Thoracic aorta (tissue), 2 donors: ENCODE measurements at places on chromosomes 12 and 14.

DNA sequence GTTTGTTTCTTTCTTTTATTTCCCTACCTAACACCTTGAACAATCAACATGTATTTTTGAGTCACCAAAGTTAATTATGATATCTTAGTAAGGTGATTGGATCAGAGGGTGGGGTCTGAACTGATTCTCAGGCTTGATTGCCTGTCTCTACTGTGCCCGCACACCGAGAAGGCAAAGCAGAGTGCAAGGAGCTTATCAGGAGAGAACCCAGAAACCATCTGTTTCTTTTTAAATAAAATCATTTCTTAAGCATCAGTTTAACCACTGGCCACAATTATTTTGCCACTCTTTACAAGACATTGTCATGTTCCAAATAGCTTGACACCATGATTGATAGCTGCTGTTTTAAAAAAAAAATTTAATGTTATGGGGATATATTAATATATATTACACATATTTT, 3.1 kb downstream of the GARIN2 start:
- no peak for DNase-seq

- DNase-seq, result no peak
These were observed 158.8 kb downstream of the TMTC3 start for GRCh38 chr12:88300931-88301330.

DNA sequence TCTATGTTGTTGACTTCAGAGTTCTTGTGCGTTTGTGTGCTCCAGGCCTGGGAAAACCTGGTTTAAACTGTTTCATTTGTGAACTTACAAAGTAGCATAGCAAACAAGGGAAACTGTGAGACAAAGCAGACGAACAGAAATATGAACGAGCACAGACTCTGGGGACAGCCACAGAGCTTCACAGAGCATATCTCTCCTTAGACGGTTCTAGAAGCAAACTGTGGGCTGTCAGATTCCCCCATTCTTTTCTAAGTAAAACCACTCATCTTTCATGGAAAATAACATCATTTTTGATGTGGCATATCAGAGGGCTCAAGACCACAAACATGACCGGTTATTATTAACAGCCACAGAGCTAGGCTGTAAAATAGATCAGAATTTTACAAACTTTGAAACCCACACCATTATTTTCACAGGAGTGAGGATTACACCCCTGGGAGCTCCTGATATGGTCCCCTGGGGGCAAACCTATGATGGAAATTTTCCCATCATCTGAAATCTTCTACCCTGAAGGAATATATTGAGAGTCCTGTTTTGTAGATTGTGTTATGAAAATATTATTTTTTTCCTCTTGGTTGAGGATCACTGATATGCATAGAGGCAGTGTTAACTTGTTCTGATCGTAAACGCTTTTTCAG, 102.0 kb downstream of the ADGRD1 start:
- no peak for DNase-seq

DNA sequence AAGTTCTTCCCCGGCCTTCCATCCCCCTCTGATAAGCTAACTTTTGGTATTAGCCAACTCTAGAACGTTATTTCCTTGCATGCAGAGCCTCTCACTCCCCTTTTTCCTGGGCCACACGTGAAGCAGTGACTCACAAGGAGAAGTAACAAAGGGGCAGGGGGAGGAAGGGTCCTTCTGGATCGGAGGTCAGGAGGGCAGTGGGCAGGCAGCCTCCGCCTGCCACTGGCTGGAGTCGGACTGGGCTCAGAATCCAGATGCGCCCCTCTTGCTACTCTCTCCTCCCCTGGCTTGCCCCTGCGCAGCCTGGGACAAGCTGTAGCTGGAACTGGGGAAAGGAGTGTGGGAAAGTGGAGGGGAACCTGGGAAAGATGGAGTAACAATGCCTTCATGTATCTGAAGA, 55.0 kb downstream of the TPCN1 start:
- DNase-seq, result no peak

DNA sequence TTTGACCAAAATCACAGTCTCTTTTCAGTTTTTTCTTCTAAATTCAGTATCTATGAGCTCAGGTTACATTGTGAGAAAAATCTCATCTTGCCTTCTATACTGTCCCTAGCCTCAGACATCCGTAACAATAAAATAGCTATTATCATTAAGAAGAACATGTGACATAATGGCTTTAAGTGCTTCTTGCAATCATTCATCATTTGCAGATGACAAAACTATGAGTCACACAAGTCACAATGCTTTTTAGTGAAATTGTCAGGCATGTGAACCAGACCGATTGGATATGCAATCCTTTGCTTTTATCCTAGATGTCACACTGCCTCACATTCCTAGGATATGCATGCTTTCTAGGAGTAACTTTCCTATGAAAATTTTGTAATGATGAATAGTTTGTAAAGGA, 313.1 kb downstream of the SLC6A15 start:
- no peak for DNase-seq

GRCh38 chr12:100043631-100044030, 58.9 kb upstream of the ANKS1B start:
- no peak for DNase-seq

DNA sequence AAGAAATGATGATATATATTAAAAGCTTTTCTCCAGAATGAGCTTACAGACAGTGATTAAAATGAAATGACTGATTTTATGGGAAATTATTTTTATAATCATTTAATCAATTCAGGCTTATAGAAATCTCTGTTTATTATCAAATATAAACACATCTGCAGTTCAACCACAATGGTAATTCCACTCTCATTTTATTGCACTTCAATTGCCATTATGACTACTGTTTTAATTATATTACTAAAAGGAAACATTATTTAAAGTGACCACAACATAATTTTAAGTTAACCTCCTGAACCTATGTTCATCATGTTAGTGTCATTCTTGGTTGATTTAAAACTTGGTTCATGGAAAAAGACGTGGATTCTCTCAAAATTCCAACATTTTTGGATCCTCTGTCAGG, 536.3 kb downstream of the SLC6A15 start:
- no peak for DNase-seq

GRCh38 chr12:12960639-12961209, 8.8 kb upstream of the GPRC5D start:
- DNase-seq, result no peak

GRCh38 chr14:103634156-103634555, 5.1 kb downstream of the KLC1 start:
- no peak for DNase-seq

GRCh38 chr12:12088761-12089160, 18.0 kb downstream of the BCL2L14 start:
- no peak for DNase-seq

DNA sequence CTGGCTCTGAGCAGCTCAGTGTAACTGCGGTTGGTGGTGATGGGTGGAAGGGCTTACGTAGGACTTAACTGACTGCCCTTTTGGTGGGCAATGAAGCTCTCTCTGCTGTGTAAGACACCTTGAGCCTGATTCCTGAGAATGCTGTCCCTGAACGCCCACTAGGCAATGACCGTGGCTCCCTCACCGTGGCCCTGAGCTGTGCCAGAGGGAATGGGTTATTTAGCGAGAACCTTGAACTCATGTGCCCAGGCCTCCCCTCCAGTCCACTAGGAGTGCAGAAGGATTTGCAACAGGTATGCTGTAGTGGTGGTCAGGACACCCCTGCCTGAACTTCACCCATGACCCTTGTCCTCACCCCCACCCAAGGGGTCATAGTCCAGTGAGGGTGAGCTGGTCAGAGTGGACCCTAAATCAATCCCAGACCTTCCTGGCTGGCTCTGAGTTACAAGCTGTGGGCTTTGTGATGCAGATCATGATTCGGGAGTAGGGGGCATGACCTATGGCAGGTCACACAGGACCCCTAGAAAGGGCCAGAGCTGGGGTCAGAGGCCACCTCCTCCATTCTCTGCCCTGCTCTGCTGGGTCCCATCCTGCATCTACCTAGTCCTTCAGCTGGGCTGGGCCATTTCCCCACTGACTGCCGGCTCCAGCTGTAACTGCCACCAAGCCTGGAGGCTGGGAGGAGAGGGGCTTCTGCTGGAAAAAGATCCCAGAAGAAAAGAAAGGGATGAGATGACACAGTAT, 14.5 kb upstream of the ANKRD33 start:
- DNase-seq, result no peak

- DNase-seq, result no peak
These were observed 63.0 kb upstream of the PTHLH start for GRCh38 chr12:28035500-28035899.

- DNase-seq, result peak; percentile 50
These were observed 1.4 kb upstream of the NPFF start for GRCh38 chr12:53508534-53509170.

GRCh38 chr12:12081836-12082497, 11.2 kb downstream of the BCL2L14 start:
- no peak for DNase-seq

- no peak for DNase-seq
These were observed 399 bp upstream of the ZNF705A start for GRCh38 chr12:8156416-8156815.

DNA sequence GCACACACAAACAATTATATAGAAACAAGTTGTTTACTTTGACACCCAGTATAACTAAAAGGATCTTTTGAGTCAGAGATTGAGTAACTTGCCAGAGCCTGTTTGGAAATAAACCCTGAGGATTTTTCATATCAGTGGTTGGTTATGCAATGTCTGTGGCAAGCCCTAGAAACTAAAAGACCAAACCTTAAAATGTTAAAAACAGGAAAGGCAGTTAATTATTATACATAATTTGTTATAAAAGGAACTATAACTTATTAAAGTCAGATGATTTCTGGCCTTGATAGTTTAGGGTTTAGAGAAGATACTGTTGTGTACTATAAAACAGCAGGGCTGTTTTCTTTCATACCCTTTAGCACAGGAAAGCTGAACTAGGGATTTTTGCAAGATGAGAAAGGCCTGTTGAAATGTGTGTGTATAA, 44.1 kb downstream of the PSEN1 start:
- no peak for DNase-seq

DNA sequence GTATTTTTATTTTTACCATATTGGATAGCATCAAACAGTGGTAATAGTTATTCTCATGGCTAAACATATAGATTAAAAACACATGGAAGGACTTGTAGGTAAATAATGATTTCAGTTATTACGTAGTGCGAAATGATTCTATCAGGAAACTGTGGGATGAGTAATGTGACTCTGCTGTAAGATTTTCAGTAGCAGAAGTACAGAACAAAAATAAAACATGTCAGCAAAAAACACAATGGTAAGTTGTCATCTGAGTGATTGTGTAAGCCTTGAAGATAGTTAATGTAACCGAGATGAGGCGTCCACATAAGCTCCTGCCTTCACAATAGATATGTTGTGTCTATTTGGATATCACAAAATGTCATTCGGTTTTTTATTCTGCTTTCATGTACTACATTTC, 99.8 kb downstream of the BORCS5 start:
- no peak for DNase-seq

- no peak for DNase-seq
These were observed 19.8 kb upstream of the PGF start for GRCh38 chr14:74975059-74975810.

GRCh38 chr14:104284107-104284592, 145.8 kb downstream of the KIF26A start:
- DNase-seq, result no peak

DNA sequence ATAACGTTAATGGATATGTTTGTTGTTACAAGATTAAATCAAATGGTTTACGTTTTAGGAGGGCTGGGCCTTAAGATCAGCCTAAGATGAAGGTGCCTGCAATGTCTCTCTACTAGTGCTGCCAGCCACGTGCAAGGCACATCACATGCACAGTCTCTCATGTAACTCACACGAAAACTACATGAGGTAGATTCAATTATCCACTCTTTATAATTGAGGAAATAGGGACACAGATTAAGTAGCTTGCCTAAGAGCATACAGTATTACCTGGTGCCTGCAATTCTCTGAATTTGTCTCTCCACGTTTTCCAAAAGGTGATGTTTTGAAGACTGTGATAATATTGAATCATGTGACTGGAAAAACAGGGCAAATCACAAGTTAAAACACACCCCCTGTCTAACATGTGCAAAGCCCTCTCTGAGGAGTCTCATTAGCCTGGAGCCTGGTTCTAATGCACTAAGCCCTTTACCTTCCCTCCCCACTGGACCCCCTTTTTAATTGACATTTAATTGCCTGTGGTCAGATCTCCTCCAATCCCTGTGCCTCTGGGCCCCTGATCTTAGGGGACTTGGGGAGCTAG, 14.6 kb upstream of the ATP2A2 start:
- DNase-seq, result no peak

- no peak for DNase-seq
These were observed 14.3 kb downstream of the MCRS1 start for GRCh38 chr12:49553512-49554088.

GRCh38 chr14:65415613-65416012, 3.1 kb downstream of the FUT8 start:
- no peak for DNase-seq

DNA sequence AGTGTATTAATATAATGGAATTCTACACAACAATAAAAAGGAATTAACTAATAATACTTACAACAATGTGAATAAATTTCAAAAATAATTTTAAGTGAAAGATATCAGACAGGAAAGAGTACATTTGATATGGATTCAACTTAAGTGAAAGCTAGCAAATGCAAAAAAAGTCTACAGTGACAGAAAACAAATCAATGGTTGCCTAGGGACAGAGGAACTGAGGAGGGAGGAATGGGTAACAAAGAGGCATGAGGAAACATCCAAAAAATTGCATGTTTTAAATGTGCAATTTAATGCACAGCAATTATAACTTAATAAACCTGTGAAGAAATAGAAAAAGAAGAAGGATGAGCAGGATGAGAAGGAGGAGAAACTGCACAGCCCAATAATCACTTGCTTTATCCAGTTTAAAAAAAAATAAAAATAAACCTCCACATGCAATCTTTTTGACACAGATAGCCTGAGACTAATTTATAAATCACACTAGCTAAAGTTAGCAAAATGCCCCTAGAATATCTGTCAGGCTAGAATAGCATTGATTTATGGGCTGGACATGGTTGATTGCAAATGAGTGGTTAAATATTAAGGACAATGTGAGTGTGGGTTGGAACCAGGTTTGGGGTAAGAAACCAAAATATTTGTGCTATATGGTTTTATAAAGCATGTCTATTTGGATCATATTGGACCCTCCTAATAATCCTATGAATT, 1089.1 kb downstream of the TRHDE start:
- no peak for DNase-seq

DNA sequence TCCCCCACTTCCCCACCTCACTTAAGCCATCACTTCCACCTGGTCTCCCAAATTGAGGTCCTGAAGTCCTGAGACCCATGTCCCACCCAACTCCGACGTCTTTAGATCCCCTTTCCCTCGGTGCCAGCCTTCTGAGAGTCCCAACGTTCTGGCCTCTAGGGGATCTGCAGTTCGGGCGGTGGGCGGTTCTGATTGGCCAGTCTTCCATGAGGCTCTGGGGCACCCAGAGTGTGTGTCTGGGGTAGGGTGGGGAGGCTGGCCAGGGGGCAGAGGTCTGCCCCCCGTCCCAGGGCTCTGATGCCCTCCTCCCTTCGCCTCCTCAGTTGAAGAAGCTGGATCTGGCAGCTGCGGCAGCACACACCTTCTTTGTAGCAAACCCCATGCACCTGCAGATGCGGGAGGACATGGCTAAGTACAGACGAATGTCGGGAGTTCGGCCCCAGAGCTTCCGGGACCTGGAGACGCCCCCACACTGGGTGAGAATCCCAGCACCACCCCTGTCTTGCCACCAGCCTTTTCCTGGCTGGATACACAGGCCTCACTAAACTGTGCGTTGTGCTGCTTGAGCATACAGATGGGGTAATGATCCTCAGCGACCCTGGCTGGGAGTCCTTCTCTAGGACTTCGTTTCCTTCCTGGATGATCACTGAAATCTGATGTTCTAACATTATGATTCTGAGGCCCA, 1.5 kb downstream of the P3H3 start:
- DNase-seq, result no peak

GRCh38 chr14:21455592-21455911, 371 bp downstream of the CHD8 start:
- DNase-seq, result no peak
